ENCODE measurements at places on chromosomes 16 and 17.

DNA sequence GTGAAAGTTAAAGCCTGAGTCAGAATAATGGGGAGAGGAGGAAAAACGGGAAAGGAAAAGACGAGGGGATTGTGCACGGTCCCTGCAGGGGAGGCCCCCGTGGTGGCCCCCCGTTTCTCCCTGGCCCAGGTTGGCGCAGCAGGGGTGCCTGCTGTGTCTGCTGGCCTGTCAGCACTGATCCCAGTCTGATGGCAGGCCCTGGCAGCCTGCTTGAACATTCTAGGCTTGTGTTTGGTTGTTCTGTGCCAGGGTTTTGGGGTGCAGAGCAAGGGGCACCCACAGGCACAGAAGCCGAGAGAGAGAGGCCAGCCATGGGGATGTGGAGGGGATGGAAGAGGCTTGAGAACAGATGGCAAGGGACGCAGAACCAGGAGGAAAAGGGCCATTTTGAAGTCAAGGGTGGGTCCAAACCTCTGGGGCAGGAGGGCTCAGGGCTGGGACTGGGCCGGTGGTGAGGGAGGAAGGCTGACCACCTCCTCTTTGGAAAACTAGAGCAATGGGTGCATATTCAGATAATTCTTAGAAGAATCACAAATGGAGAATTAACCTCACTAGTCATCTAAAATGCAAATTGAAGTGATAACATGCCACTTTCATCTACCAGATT lies 35.9 kb downstream of the TBX4 start:
- no peak for DNase-seq

DNA sequence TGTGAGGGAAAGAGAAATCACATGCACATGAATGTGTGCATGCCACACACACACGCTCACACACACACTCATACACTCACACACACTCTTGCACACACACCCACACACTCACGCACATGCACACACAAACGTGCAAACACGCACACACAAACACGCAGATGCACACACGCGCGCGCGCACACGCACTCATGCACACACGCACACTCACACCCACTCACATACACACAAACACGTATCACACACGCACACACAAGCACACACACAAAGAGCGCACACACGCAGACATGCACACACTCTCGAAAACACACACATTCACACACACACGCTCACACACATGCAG lies 72.2 kb downstream of the GAS7 start:
- no peak for DNase-seq

- no peak for DNase-seq
Observed at GRCh38 chr17:6936370-6937028, 59.4 kb upstream of the ALOX12 start.

GRCh38 chr17:3474212-3474611 lies 1.6 kb upstream of the ASPA start:
- DNase-seq = no peak

DNA sequence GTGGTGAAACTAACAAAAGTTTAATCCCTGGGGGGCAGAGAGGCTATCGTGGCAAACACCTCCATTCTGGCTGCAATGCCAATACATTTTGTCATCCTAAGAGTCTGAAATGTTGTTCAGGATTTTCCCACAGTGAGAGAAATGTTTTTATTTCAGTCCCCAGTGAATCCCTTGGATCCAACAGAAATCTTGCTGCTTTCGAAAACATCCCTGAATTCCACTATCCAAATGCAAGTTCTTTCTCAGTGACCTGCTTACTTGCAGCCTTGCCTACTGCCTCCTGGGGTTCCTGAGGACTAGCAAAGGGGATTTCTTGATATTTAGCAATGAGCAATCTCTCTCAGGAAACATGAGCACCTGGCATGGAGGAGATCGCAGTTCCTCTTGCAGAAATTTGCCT lies 202.1 kb upstream of the IRX3 start:
- no peak for DNase-seq

GRCh38 chr17:76090517-76091129 lies 11.6 kb downstream of the ZACN start:
- DNase-seq = no peak

DNA sequence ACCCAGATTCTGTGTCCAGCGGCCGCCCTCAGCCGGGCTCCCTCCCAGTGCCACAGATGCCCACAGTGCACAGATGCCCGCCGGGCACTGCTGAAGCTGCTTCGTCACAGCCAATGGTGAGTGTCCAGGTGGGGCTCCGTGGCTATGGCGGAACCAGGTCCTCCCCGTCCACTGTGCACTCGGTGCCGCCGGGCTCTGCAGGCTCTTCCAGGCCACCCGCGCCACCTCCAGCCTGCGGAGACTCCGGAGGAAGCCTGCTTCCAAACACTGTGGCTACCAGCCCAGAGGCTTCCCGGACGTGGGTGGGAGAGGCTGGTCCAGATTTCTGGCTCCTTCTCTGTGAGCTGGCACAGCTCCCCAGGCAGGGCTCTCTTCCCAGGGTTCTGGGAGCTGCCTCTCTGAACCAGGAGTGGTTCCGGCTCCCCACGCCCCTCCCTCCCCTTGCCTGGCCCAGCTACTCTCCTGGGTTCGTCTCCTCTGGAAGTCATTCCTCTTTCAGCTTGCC lies 2.8 kb upstream of the PYCR1 start:
- DNase-seq = peak; percentile 1

GRCh38 chr17:50388728-50389127 lies 8.6 kb downstream of the LRRC59 start:
- no peak for DNase-seq

- DNase-seq = no peak
Observed at GRCh38 chr16:1731603-1732002, 25.6 kb downstream of the MAPK8IP3 start.

DNA sequence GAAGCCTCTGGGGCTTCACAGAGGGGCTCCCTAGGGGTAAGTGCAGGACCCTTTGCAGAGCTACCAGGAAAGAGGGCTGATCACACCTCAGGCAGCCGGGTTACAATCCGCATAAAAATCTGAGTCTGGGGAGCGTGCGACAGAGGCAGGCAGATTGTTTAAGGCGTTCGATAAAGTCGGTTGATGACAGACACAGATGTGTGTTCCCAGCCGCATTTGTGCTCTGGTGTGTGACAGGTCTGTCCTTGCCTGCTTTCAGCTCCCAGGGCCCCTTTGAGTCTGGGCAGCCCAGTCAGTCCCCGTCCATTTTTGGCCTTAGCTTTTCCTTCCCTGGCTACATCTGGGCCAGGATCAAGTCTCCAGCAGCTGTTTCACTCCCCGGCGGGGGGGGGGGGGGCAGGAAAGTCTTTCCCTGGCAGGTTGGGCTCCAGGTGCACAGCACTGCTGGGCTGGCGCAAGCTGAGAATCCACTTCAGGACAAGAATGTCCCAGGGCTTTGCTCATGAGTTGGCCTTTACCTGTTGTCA lies 1.3 kb upstream of the ZACN start:
- no peak for DNase-seq

DNA sequence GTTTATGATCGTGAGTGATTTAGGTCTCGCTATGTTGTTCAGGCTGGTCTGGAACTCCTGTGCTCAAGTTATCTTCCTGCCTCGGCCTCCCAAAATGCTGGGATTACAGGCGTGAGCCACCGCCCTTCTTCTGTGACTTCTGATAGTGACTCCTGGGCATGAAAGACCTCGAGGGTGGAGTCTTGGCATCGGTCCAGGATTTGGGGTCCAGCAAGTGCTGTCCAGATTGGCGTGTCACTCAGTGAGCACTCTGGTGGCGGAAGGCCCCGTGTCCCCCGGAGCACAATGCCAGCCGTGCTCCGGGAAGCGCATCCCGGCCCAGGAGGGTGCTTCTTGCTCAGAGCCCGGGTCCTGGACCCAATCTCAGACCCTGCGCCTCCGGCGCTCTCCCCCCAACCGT lies 6.8 kb downstream of the OR1F1 start:
- DNase-seq = no peak

DNA sequence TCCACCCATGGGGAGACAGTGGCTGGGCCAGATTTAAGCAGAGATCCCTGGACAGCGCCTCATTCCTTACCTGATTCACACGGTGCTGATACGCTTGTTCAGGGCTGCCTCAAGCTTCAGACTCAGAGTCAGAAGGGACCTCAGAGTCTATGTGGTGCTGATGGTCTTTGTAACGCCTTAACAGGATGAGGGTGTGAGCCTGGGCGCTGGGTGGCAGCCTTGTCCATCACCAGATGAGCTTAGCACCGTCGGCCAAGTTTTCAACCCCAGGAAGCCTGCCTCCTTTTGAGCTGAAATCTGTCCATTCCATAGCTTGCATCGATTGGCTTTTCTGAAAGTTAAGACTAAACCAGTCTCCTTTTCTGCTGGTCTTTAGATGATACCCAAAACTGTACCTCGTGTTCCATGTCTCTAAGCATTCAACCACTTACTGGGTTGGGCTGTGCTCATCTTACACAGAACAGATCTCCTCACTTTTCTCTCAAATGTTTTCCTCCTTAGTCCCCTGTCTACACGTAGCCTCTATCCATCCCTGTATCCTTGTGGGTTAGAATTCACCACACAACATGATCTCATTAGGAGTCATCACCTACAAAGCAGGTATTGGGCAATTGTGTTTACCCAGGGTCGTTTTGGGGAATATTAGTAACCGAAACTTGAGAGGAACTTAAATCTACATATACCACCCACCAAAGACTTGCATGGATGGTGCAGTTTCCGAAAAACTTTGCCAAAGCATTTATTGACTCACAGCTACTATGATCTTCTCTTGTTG lies 573.4 kb downstream of the CDH13 start:
- no peak for DNase-seq

GRCh38 chr17:9669551-9670008 lies 24.3 kb downstream of the USP43 start:
- DNase-seq = peak; percentile 16

GRCh38 chr17:62791767-62792446 lies 16.2 kb downstream of the MARCHF10 start:
- DNase-seq = peak; percentile 37

DNA sequence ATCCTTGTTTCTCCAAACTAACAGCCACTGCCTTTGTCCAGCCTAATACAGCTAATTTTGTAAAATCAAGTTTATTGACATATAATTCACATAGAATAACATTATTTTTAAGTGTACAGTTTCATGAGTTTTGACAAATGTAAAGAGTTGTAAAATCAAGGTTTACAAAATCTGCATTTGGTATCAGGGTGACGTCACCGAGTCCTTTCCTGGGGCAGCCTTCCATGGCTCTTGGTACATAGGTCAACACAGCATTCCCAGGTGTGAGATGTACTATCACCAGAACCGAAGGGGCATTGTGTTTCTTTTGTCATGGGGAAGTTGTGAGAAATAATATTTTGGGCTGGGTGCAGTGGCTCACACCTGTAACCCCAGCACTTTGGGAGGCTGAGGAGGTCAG lies 42.9 kb downstream of the PSMD12 start:
- no peak for DNase-seq

- no peak for DNase-seq
Observed at GRCh38 chr17:29066606-29067005, 23.7 kb downstream of the PIPOX start.

GRCh38 chr16:23534868-23535860 lies 22.0 kb downstream of the EARS2 start:
- no peak for DNase-seq

GRCh38 chr17:66348584-66349165 lies 46.3 kb downstream of the PRKCA start:
- peak; percentile 76 for DNase-seq

DNA sequence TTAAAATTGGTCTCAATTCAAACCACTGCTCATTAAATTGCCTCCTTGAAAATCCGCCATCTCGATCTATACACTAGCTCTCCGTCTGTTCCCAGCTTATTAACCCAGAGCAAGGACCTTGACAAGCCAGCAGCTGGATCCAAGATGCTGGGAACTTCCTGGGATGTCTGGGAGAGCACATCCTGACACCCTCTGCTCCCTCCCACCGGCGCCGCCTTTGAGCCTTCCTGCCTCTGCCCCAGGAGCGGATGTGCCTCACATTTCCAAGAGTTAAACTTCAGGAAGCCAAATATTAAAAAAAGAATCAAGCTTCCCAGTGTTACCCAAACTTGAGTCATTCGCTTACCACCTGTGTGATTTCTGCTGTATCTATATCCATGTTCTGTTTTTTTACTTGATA lies 107.9 kb downstream of the HAPSTR1 start:
- no peak for DNase-seq

DNA sequence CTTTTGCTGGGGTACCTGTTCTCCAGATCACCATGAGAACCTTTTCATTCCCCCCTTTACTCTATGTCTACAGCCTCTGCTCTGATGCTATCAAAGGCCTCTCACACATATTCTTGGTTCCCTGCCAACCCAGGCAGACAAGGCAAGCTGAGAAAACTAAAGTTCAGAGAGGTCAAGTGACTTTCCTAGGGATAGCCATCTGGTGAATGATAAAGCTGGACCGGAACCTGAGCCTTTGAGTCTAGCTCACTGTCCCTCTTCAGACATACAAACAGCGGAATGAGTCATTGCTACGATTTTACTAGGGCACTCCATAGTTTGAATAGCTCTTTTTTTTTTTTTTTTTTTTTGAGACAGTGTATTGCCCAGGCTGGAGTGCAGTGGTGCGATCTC lies 73.3 kb downstream of the XYLT1 start:
- no peak for DNase-seq

GRCh38 chr17:31369266-31369665 lies 22.2 kb upstream of the RAB11FIP4 start:
- DNase-seq = no peak

- DNase-seq = no peak
Observed at GRCh38 chr17:38800237-38800760, 943 bp upstream of the PIP4K2B start.

GRCh38 chr17:11506635-11507034 lies 91.6 kb upstream of the DNAH9 start:
- no peak for DNase-seq

- DNase-seq = no peak
Observed at GRCh38 chr16:19882646-19883045, 2.0 kb downstream of the GPRC5B start.

DNA sequence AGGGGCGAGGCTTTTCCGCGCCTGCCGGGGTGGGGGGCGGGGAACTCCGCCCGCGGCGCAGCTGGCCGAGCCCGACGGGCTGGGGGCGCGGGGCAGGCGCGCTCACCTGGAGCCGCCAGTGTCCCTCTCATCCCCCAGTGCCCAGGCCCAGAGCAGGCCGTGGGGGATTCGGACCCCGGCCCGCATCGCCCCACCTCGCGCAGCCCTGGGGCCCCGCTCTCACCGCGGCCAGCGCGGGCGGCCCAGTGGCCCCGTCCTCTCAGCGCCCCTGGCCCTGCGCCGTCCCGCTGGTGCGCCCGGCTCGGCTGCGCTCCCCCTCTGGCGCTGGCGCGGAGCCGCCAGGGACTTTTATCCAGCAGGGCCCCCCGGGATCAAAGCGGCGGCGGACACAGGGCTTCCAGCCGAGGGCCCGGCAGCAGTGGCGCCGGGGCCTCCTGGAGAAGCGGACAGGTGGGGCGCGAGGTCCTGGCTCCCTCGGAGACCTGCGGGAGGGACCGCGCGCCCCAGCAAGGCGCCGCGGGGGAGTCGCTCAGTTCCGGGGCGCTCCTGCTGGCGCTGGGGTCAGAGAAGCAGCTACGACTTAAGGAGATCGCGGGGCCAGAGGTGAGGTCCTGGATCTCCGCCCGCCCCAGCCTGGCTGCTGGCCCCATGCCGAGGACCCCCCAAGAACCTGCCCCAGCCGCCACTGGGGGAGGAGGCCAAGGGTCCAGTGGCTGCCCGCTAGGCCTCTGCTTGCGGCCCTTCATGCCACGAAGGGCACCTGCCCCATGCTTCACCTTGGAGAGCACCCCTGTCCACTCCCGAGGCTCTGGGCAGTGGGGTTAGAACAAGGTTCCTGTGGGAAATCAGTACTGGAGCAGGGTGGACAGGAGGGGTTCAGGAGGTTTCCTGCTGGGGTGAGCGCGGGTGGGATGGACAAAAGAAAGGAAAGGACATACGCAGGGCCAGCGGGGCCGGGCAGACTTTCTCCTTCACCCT lies 823 bp upstream of the NOTUM start:
- no peak for DNase-seq

- DNase-seq = no peak
Observed at GRCh38 chr16:28610595-28611191, 849 bp upstream of the SULT1A1 start.
